Fibroblast of villous mesenchyme (primary cell): ENCODE measurements at places on chromosomes 2 and 18. TPM values are rescaled to one million over a fixed set of nuclear protein-coding genes. Genes with fewer than 3 reads are reported as not detected.

DNA sequence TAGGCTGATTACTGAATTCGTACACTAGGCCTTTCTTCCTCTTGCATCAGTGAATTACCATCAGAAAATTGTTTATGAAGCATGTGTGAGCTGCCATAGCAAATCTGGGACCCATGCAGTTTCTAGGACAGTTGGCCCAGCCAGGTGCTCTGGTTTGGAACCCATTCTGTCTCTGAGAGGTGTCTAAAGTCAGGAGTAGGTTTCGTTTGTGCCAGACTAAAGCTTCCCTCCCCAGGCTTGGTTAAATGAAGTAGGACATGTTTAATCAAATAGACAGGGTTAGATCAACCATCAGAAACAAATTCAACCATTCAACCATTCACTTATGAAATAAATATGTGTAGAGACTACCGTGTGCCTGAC lies 176.9 kb downstream of the ALPK2 start:
- no peak for DNase-seq

Gene ABHD1
- total RNA-seq: under 0.01 TPM in 1 of 2 replicates, not detected in the other

Gene STK25
- total RNA-seq: 210 and 245 TPM in 2 replicates

DNA sequence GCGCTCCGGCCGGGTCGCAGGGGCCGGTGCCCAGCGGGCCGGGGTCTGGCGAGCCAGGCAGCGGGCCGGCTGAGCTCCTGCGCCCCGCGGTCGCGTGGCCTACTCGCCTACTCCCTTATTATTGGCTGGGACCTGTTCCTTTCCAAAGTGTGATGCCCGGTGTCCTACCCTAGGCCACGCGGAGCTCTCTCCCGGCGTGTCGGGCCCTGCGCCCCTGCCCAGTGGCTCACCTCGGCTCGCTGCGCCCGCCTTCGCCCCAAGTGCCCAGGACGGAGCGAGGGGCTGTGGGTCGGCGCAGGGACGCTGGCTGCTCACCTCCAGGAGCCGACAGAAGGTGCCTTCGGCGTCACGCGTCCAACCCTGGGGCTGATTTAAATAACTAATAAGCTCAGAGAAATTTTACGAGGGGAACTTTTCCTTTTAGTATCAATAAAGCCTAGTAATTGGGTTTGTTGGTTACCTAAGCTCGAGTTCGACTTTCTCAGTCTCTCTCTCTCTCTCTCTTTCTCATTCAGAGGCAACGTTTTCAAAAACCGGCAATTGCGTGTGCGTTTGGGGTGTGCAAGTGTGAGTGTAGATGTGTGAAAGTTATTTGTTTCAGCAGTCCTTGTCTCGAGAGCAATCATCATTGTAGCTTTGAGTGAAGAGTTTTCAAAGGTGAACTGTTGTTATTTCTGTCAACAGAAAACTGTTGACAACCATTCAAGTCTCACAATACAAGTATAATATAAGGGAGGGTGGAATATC lies 7.0 kb upstream of the SATB2 start:
- DNase-seq: no peak

Gene CXCR4
- total RNA-seq: not detected in 2 replicates

- DNase-seq: no peak
These were observed 2.1 kb upstream of the VWA3B start for GRCh38 chr2:98084869-98085238.

- no peak for DNase-seq
These were observed 10.8 kb upstream of the NR4A2 start for GRCh38 chr2:156343096-156343939.
